ENCODE measurements at places on chromosomes 12 and 14. TPM values are rescaled to one million over a fixed set of nuclear protein-coding genes. Genes with fewer than 3 reads are reported as not detected.

- DNase-seq: no peak
Measured at GRCh38 chr14:62071039-62071438, 308.8 kb downstream of the SNAPC1 start.

DNA sequence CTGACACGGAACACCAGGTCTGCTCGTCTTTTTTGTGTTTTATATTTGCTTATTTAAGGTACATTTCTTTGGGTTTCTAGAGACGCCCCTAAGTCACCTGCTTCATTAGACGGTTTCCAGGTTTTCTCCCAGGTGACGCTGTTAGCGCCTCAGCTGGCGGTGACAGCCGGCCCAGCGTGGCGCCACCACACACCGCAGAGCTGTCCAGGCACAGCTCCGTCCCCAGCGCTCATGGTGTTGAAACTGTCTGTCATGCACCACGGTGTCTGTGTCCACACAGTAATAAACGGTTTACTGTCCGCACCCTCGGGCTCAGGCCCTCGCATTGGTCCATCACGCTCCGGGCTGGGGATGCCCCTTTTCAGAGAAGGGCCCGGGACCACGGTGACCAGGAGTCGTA is 15.5 kb downstream of the DEGS2 start:
- no peak for DNase-seq

DNA sequence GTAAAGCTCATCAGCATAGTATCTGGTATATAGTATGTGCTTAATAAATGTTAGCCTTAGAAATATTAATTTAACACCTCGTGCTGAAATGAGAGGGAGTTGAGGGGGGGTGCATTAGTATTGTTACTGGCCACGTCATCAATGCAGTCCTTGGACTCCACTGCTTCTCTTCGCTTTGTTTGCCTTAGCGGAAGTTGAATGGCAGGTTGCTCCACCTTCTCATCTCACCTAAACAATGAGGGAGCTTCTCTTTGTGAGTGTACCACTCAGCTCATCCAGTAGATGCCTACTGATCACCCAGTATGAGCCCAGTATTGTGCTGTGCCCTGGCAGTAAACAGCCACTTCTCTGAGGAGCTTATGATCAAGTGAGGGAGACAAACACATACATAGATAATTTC is 4.5 kb downstream of the TMEM117 start:
- no peak for DNase-seq

DNA sequence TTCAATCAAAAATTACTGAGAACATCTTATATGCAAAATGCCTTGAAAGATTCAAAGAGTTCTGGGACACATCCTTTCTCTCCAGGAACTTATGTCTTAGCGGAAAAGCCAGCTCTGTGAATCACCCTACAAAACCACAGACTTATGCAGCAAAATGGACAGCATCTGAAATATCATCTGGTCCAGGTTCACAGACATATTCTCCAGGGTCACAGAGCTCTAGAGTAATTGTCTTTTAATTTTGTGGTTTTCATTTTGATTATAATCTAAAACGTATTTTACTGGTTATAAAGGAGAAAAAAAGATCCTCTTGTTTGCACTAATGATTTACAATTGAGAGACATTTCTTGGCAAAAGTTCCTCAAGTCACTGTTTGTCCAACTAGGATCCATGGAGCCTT is 246.2 kb downstream of the MSRB3 start:
- DNase-seq: no peak

GRCh38 chr12:1741154-1741949 is 50.5 kb downstream of the ADIPOR2 start:
- DNase-seq: no peak

GRCh38 chr12:64218597-64218996 is 3.5 kb downstream of the KICS2 start:
- no peak for DNase-seq

- no peak for DNase-seq
Measured at GRCh38 chr14:93765155-93765554, 23.1 kb downstream of the PRIMA1 start.

Gene IFT43
- 21.4 TPM for total RNA-seq

Data from breast epithelium (tissue), 4 donors.